H1 (cell line): ENCODE measurements at places on chromosomes 16 and 17. TPM values are rescaled to one million over a fixed set of nuclear protein-coding genes. Genes with fewer than 3 reads are reported as not detected.

ATMIN gene
- total RNA-seq: 55.9 and 59.8 TPM in 2 replicates

PHAF1 gene
- total RNA-seq: 18.6 TPM in 2 replicates

FOXJ1 gene
- 4.9 and 5.4 TPM in 2 replicates for total RNA-seq

CRHR1 gene
- 0.55 and 0.56 TPM in 2 replicates for total RNA-seq

CHST4 gene
- 11.7 and 12.1 TPM in 2 replicates for total RNA-seq

BFAR gene
- 75.5 and 78.2 TPM in 2 replicates for total RNA-seq

KRTAP4-4 gene
- total RNA-seq: not detected in 2 replicates

NPTX1 gene
- total RNA-seq: 12.0 and 14.8 TPM in 2 replicates

KCNJ12 gene
- 1.3 and 1.5 TPM in 2 replicates for total RNA-seq

PRRT2 gene
- total RNA-seq: 12.8 and 16.6 TPM in 2 replicates

RRAD gene
- total RNA-seq: not detected in 2 replicates

SLC46A1 gene
- total RNA-seq: 7.1 and 8.7 TPM in 2 replicates

GRCh38 chr17:17091276-17091675 is 49.0 kb downstream of the MPRIP start:
- no peak for DNase-seq

DNA sequence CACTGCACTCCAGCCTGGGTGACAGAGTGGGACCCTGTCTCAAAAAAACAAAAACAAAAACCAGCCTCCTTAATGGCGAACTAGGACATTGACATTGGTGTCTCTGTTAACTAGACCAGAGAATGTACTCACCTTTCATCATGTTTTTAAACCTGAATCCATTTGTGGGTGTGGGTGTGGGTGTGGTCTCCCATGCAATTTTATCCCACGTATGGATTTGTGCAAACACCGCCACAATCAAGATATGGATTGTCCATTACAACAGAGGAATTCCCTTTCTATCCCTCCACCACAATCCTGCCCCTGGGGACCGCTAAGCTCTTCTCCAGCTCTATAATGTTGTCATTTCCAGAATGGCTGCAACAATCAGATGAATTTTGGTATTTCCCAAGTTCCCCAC is 49.9 kb downstream of the DNAH17 start:
- DNase-seq: no peak

DNA sequence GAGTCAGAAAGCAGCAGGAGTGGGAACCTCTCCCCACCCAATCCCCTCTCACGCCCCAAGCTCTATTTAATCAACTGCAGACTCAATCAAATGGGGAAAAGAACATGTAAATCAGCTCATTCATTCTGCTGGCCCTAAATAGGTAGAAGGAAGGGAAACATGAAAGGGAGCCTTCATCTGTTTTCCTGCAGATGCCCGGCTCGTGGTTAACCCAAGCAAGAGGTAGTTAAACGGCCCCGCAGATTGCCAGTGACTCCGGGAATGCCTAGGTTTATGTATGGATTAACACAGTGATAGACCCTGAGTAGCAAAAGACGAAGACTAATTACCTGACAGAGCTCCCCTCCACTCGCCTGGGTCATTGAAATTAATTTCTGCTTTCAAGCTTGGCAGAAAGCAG is 542.0 kb downstream of the WWOX start:
- no peak for DNase-seq

- no peak for DNase-seq
These were observed 16.8 kb downstream of the GALNS start for GRCh38 chr16:88839745-88840599.

DNA sequence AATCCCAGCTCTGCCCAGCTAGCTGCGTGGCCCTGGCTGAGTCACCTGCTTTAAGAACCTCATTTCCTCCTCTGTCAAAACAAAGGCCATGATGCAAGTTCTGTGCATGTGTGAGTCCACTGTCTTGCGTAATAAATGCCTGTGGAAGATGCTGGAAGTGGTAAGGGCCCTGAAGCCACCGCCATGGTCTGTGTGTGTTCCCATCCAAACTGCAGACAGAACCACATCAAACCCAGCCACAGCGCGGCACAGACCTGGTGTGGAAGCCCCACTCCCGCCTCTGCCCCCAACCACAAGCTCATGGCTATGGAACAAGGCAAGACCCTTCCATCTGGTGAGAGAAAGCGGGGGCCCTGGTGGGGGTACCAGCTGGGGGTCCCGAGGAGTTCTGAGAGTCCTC is 26.0 kb downstream of the NECAB2 start:
- DNase-seq: no peak

GRCh38 chr16:72604375-72604774 is 432.4 kb upstream of the PMFBP1 start:
- no peak for DNase-seq

GRCh38 chr17:39001703-39002637 is 34.8 kb upstream of the FBXO47 start:
- no peak for DNase-seq

GRCh38 chr16:3470723-3471122 is 24.6 kb downstream of the C16orf90 start:
- DNase-seq: no peak

DNA sequence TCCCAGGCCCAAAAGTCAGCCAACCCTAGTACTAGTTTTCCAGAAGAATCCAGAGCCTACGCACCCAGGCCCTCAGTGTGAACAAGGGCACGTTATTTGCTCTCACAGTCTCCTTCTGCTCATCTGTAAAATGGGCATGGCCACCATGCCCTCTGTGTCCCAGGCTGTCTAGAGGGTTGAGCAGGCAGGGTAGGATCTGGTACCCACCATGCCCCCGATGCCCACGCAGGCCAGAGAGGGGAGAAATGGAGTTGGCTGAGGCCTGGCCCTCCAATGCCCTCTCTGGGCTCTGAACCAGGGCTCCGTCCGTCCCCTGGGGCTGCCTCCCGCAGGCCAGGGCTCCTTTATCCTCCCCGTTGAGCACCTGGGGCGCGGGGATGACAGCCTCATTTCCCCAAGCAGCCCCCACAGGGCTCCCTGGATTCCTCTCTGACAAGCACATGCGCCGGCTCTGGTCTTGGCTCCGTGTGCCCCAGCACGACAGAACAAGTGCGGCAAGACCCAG is 9.1 kb upstream of the BAHCC1 start:
- DNase-seq: no peak

GRCh38 chr17:82388922-82389283 is 17.3 kb downstream of the UTS2R start:
- no peak for DNase-seq

DNA sequence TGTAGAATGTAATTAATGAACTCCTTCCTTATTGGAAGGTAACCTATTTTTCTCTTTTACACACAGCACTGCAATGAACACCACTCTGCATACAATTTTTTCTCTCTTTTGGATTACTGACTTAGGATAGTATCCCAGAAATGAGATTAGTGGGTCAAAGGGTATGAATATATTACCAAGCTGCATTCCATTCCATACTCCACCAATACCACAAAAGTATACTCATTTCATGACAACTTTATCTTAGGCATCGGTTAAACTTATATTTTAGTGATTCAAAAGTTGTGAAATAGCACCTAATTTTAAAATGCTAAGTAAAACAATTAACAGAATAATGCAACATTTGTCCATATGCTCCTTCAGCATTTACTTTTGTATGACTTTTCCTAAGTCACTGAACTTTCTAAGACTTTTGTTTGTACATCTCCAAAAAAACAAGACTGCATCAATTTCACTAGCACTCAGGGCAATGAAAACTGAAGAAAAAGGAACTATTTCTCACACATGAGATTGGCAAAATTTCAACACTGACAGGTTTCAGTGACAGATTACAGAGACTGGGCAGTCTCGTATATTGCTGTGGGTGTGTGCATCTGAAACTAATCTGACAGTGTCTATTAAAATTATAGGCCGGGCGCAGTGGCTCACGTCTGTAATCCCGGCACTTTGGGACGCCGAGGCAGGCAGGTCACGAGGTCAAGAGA is 32.1 kb downstream of the HELZ start:
- no peak for DNase-seq

DNA sequence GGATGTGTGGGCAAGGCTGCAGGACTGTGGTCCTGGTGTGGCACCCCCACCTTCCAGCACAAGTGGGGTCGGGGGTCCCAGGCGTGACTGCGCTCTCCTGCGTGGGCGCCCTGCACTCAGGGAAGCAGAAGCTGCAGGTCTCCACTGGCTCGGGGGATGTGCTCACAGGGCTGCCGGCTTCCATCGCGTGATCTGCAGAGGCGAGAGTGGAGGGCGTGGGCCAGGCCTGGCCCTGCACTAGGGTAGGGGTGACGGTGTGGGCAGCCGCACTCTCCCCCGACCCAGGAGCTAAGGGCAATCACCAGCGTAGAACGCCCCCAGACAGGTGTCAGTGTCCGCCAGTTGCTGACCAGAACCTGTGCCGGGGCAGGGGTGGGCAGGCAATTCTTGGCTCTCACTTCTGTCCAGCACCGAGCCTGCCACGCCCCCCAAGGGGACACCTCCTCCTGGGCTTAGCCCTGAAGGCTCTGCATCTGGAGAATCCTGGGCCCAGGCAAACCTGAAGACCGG is 32.3 kb downstream of the TNFRSF13B start:
- DNase-seq: no peak

GRCh38 chr16:54204756-54205155 is 81.8 kb downstream of the IRX3 start:
- DNase-seq: no peak

DNA sequence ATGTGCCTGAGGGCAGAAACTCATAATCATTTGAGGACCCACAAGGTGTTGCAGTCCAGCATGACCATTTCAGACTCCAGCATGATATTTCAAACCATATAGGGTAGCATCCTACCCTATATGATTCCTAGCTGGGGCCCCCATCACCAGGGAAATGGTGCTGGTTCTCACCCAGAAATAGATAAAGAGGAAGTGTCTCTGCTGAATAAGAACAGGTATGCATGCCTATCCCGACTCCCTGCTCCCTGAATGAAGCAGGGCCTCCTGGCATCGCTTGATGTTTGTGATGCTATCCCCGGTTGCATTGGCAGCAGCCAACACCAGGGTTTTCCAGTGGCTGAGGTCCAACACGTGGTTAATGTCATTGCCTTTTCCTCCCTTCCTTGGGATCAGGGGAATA is 17.1 kb upstream of the HEATR6 start:
- no peak for DNase-seq

- no peak for DNase-seq
These were observed 262.3 kb downstream of the KIF2B start for GRCh38 chr17:54085020-54085419.

DNA sequence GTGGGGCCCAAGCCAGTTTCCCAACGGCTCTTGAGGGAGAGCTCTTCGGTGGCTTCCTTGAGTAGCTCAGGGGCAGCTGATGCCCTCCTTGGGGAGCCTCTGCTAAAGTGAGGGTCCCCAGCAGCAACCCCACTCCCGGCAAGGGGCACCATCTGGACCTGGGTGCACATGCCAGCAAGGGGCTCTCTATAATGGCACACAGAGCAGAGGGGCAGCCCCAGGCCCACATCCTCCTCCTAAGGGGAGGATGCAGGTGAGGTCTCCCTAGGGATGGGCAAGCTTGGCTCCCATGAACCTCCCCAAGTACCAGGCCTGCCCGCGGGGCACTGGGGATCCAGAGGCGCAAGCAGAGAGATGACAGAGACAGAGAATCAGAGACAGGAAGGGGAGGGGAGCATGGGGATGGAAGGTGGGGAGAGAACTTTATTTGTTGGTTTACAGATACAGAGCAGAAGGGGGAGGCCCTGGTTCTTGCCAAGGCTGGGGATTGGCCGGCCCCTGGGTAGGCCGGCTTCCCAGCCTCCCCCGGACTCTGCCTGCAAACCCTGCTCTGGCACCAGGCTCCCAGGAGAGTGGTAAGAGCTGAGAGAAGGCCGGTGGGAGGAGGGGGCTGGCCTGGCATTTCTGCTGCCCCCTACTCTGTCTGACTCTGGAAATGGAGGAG is 61.4 kb downstream of the SRCIN1 start:
- no peak for DNase-seq

- no peak for DNase-seq
These were observed 42.1 kb downstream of the SYNRG start for GRCh38 chr17:37567137-37567536.

GRCh38 chr16:10465821-10466220 is 80.0 kb downstream of the ATF7IP2 start:
- DNase-seq: no peak

DNA sequence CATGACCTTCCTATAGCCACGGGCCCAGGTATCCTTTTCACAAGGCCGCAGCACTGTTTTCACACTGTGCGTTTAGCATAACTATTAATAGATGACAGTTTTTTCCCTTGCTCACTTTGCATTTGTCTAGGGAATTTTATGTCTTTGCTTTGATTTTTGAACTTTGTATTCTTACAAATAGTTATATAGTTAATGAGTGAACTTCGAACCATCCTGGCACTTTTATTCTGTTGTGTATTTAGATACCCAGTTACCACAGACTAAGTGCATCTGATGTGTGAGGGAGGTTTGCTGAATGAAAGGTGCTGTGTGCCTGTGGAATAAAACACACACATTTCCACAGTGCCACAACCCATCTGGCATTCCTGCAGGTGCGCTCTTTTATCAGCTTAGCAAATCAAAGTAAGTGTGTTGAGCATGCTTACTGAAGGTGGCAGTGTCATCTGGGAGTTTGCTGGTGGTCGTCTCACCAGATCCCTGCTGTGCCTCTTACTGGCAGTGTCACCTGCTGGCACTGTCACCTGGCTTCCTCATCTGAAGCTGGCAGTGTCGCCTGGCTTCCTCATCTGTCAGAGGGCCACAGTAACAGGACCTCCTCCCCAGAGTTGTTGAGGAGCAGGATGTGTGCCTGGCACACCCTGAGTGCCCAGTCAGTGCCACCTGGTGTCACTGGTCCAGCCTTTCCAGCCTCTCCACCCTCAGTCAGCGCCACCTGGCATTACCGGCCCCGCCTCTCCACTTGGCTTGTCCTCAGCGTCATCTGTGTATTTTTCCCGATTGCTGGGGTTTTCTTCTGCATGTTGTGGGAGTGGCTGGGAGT is 37.6 kb downstream of the USP10 start:
- DNase-seq: no peak

DNA sequence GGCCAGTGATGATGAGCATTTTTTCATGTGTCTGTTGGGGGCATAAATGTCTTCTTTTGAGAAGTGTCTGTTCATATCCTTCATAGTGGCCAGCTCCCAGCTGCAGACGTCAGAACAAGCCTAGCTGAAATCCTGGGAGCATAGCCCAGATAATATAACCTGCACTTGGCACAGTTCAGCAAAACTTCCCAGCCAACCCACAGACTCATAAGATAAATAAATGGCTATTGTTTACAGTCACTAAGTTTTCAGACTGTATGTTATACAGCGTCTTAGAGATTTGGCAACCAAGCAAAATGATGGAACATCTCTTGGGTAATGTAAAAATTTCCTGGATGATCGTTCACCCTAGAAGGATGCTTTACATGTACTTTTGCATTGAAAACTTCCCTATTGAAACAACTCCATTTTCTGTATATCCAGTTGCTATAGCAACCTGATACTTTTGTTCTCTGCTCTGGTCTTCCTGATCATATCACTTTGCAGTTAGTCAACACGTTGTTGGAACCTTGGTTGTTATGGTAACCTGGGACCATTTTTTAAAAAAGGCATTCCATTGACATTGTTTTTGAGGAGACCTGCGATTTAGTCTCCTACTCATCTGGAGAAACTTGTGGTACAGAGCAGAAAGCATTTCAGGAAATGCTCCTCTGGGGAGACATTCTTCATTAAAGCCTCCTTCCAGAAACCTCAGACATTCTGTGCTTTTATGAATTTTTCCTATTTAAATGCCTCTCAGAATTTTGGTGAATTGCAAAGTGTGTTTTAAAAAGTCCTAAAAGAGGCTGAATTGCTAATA is 378.7 kb downstream of the HS3ST4 start:
- DNase-seq: no peak

GRCh38 chr16:893360-893759 is 77.4 kb downstream of the LMF1 start:
- DNase-seq: no peak

GRCh38 chr16:29306201-29306600 is 100.3 kb downstream of the NPIPB11 start:
- no peak for DNase-seq

GRCh38 chr16:50437769-50438437 is 69.1 kb upstream of the BRD7 start:
- no peak for DNase-seq
